ENCODE measurements at places on chromosomes 2 and 18.

GRCh38 chr2:156457523-156458517, 21.6 kb downstream of the GPD2 start:
- DNase-seq, result no peak

DNA sequence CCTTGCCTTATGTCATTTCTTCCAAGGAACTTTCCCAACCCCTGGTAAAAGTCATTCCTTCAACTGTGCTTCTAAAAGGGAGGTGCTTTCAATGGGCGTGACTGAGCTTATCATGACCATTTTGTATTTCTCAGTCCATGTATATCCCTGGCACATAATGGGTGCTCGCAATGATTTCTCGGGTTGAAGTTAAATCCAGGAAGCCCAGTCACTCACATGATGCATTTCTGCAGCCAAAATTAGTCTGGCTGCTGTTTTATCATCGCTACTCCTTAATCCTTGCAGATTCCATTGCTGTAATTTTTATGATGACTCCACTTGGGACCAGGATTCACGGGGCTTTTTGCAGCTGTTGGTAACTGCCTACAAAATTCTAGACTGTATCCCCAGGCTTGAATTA, 25.9 kb upstream of the RFX8 start:
- DNase-seq, result no peak

- DNase-seq, result no peak
Measured at GRCh38 chr2:181066333-181066732, 85.9 kb downstream of the UBE2E3 start.

- no peak for DNase-seq
Measured at GRCh38 chr2:156401861-156402260, 34.3 kb upstream of the GPD2 start.

- DNase-seq, result no peak
Measured at GRCh38 chr2:62566847-62567246, 60.9 kb upstream of the TMEM17 start.

- DNase-seq, result no peak
Measured at GRCh38 chr2:200443376-200443775, 66.5 kb downstream of the KCTD18 start.

DNA sequence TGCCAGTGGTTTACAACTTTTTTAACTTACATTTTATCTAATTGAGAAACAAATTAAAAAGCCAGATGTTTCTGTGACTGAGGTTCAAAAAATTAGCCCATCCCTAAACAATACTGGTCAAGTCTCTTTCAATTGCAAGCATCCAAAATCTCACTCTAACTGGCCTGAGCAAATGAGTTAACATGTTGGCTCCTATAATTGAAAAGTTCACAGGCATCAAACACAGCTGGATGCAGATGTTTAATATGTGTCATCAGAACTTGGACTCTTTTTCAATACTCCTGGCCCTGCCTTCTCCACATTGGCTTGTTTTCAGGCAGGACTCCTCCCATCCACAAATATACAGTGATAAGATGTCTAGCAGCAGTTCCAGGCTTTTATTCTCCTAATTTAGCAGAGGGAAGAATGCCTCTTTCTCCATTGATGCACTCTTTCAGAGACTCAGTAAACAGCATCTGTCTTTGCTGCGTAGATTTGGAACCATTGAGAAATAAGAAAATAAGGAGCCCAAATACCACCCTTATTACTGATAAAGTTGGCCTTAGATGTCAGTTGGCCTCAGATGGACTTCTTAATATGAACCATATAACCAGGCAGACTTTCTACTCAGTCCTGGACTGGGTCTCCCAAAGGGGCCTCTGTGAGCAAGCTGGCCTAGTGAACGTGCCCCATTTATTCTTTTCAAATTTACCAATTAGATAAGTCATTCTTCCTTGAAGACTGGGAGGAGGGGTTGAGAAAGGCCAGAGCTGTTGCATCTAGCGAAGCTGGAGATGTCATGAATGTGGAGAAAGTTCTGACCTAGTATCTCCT, 30.4 kb upstream of the FN1 start:
- no peak for DNase-seq

GRCh38 chr18:76167410-76167809, 327.6 kb downstream of the ZNF516 start:
- DNase-seq, result no peak

DNA sequence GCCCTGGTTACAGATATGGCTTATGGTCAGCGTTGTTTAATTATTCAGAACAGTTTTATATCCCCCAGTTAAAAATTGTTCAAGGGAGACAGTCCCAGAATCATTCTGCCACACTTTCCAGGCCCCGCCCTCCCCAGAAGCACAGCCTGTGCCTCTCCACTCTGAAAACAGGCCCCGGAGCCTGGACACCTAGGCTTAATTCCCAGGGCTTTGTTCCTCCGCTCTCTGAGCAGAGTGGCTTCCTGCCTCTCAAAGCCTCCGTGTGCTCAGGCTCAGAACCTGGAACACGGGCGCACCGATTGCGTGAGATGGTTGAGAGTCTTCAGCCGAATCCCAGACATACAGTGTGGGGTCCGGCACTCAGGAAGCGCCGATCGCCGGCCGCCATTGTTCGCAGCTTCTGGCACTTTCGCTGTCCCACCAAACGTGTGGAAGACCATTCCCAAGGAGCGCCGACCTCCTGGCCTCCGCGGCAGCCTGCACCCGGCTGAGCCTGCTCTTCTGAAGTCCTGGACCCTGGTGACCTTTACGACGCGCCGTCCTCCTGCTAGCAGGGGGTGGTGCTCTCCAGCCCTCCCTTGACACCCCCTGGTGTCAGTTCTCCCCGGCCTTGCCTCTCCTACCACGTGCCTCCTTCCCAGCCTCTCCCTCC, 45.6 kb downstream of the TWIST2 start:
- DNase-seq, result no peak

- DNase-seq, result no peak
Measured at GRCh38 chr2:123840016-123840415, 185.1 kb upstream of the CNTNAP5 start.
